Stimulated activated CD8-positive, alpha-beta memory T cell treated with anti-CD3 and anti-CD28 coated beads, Interleukin-7, amount 100 ng/mL, for 1 hour (primary cell): ENCODE measurements at places on chromosomes 12 and 14.
A peak's percentile ranks its signal among the peaks of the same experiment; 100 is the strongest.

- DNase-seq: no peak
Observed at GRCh38 chr14:93135399-93135798, 19.7 kb upstream of the ITPK1 start.

- DNase-seq: no peak
Observed at GRCh38 chr14:105494606-105494929, 3.5 kb downstream of the TEDC1 start.

- DNase-seq: no peak
Observed at GRCh38 chr12:88453323-88453722, 126.9 kb downstream of the KITLG start.

- no peak for DNase-seq
Observed at GRCh38 chr12:120662879-120663278, 22.5 kb downstream of the CABP1 start.

DNA sequence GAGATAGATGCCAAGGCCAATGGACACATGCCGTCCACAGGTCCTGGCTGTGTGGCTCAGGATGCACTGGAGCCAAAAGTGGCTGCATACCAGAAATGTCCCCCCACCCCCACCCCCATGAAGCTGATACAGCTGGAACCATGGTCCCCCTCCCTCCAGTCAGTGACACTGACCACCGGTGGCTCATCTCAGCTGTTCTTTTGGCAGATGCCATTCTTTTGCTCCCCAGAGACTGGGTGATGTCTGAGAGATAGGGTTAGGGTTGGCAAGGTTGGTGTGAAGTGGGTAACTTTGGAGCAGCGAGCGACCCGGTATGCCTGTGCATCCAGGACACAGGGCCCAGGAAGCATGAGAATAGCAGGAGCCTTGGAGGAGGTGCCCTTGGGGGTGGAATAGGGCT, 285.6 kb downstream of the CACNA1C start:
- DNase-seq: no peak

- no peak for DNase-seq
Observed at GRCh38 chr14:89237921-89238529, 179.0 kb downstream of the FOXN3 start.

DNA sequence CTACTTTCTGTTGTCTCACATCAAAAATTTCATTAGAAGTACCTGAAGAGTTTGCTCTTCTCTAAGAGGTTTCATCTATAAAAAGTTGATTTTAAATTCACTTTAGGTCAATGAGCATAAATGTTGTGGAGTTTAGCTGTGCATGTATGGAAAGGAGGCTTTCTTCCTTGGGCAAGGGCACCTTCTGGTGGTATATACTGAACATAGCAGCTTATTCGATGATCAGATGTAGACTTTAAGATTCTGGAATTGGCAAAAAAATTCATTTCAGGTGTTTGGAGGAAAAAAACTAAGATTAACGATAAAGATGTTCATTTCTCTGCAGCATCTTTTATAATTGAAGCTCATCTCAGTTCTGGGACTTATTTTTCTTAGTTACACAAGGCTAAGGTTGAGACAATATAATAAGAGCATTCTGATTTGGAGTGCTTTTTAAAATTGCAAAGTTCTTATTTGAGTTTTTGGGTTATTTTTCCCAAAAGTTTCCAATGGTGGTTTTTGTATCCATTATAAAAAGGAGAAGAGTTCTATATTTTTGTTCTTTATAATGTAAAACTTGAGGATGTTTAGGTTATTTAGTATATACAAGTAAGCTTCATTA, 46.8 kb downstream of the TMEM117 start:
- DNase-seq: no peak

- no peak for DNase-seq
Observed at GRCh38 chr12:79426121-79426520, 264.6 kb downstream of the PAWR start.

- no peak for DNase-seq
Observed at GRCh38 chr14:39342768-39343167, 89.5 kb downstream of the FBXO33 start.

DNA sequence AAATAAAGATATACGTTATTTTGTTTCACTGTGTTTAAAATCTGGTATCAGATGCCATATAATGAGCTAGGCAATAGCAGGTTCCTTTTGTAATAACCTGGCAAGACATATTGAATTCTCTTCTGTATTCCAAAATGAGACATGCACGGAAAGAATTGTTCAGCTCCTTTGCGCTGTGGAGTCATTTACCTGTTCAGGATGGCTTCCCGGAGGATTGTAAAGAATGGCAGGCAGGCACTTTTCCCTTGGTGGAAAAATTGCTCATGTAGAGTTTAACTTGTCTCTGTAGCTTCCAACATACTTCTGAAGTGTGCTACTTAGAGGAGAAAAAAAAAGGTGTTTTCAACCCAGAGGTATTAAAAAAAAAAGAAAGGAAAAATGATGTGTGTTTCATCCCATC, 805.2 kb downstream of the GALC start:
- DNase-seq: no peak

DNA sequence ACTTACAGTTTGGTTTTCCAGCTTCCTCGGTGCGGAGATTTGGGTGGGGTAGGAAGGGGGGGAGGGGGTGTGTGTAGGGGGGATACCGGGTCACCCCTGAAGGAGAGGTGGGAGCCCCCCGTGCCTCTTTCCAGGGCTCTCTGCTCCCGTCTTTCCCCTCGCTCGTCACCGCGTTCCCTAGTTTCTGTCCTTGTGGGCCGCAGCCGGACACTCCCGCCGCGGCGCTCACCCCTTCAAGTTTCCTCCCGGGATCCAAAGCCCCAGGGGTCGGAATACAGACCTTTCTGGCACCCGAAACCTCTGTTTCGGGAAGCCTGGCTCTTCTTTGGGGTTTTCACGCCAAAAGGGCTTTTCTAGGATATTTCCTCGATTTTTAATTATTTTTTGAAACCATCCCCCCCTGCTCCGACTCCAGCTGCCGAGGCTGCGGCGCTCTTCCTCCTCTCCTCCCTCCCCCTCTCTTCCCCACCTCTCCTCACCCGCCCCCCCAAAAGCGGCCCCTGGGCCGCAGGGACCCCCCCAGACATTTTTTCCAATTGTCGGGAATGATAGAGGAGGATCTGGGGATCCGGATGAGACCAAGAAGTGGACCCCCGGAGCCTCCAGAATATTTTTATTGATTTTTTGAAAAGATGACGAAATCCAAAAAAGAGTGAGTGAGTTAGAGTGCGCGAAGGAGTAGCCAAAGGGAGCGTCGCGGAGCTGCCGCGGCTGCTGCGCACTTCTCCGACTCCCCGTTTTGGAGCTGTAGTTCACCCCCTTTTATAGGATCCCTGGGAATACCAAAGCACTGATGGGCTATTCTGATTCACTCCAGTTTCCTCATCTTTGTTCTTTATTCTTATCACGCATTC, 1.7 kb downstream of the CCND2 start:
- DNase-seq: no peak

DNA sequence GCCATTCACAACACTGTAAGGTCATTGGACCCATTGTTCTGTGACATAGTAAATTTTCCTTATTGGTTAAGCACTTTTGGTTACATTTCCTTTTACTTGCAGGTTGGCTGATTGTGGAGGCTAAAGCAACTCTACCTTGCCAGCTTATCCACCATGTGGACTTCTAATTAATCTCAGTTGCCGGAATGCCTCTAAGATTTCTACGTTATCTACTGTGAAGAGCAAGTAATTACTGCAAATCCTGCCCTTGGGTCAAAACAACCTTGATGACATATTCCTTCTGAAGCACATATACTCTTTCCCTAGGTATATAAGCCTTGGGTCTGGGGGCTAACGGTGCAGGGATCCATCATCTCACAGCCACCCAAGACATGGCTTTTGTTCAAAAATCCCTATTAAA, 19.5 kb upstream of the MORN3 start:
- DNase-seq: no peak

- no peak for DNase-seq
Observed at GRCh38 chr14:95484296-95484695, 32.2 kb downstream of the SYNE3 start.

- DNase-seq: peak; percentile 28
Observed at GRCh38 chr12:2944401-2945047, 14.7 kb upstream of the TEAD4 start.

DNA sequence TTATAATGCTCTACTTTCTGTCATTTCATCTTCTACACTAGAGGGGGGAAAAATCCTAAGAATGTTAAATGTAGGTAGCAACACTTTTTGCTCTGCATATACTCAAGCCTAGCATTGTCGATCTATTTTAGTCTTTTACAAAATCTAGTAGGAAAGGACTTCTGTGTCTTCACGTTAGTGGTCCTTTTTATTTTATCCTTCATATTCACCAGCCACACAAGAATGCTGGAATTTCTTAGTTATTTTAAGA, 253.0 kb upstream of the FLRT2 start:
- no peak for DNase-seq

GRCh38 chr12:2845280-2845679, 10.4 kb upstream of the NRIP2 start:
- DNase-seq: no peak

DNA sequence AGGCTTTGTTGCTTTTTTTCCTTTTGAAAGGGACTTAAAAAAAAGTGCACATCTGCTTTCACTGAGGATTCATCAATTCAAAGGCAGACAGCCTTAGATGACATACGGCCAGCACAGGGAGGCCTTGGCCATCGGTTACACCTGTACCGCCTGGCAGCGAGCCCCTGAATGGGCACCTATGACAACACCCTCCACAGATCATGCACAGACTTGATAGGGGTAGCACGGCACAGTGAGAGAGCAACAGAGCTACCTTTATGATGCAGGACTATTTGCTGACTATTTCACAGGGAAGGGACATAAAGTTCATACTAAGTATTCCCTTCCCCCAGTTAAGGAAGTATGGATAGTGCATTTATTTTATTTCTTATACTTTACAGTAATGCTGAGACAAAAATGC, 137.9 kb upstream of the ARID2 start:
- DNase-seq: no peak

DNA sequence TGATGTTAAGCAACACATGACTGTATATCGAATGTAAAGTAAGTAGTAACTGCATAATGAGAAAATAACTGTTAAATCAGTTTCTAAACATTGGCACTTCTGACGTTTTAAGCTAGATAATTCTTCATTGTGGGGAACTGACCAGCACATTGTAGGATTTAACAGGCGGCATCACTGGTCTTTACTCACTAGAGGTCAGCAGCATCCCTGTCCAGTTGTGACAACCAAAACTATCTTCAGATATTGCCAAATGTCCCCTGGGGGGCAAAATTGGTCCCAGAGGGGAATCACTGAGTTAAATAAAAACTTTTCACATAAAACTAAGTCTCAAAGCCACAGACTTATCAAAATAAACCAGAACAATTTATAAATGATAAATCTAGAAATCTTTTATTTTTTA, 65.3 kb downstream of the BLTP3B start:
- no peak for DNase-seq

DNA sequence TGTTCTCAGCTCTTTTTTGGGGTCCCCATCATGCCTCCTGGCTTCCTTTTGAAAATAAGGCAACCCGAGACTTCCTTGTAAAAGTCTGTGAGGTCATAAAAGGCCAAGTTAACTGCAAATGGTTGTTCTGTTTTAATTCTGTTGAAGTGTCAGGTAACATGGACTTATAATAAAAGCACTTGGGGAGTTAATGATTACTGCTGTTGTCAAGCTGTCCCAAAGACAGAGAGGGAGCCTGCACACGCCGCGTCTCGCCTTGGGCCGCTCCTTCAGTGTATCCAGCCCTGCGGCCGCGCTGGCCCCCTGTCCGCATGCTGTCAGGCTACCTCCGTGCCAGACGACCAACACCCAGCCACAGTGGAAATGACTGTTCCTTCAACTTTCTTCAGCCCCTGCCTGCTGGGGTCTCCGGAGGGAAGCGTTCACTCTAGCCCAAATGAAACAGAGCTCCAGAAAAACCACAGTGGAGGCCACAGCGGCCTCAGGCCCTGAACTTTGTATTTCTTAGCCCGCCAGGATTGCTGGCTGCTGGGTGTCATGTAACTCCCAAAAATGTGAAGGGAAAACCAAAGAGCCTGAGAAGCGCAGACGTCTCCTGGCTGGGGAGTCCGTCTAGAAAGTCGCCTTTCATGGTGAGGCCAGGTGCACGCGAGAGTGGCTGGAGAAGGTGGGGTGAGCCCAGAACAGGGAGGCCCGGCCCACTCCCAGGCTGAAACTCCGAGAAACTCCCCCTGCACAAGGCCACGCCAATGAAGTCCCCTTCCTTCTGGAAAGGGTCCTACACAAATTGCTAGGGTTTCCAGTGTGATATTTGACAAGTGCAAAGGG, 189.1 kb downstream of the ZFP36L1 start:
- no peak for DNase-seq

GRCh38 chr12:13718271-13718670, 263.1 kb downstream of the GRIN2B start:
- no peak for DNase-seq

- no peak for DNase-seq
Observed at GRCh38 chr12:86521870-86522269, 265.7 kb upstream of the MGAT4C start.

- DNase-seq: no peak
Observed at GRCh38 chr12:14167005-14167628, 185.7 kb upstream of the GRIN2B start.

DNA sequence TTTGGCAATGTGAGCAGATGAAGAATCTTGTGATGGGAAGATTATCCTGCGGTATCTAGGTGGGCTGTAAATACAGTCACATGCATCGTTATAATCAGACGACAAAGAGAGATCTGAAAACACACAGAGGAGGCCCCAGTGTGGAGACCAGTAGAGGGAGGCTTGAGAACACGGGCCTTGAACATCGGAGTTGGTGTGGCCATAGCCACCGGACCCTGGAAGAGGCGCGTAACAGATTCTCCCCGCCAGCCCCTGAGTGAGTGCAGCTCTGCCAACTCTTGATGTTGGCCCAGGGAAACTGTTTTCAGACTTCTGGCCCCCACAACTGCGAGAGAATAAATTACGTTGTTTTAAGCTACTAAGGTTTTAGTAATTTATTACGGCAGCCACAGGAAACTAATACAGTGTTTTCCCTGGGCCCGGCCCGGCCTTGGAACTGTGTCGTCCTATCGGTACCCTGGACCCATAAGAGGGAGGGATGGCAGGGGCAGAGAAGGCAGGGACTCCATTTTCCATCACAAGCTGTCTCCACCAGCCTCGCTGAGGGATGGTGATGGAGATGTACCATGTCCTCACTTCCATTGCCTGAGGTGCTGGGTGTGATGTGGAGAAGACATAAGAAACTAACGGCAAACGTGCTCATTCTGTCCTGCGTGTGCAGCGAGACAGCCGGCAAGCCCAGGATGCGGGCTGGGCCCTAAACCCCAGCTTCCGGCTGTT, 91.6 kb downstream of the NTF3 start:
- no peak for DNase-seq

DNA sequence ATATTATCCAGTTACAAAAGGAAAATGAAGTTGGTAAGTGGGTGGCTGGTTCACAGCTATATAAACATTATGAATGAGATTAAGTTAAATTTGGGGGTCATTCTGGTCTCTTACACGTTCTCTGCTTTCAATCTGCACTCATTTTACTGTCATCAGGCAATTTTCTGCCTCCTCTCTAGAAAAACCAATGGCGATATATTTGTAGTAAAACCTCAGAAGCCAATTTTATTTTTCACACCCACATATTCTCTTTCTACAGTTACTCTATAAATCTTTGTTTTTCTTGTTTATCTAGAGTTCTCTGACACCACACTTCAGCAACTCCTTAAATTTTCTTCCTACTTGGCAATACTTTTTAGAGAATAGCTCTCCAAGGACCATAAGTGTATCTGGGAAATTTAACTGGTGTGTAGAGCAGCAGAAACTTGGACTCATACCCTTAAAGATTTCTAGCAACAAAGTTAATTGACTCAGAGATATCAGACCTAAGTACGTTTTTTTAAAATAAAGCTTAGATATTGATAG, 926.9 kb downstream of the TMTC2 start:
- DNase-seq: no peak
